Stimulated activated CD4-positive, alpha-beta T cell treated with anti-CD3 and anti-CD28 coated beads, TNF-alpha, amount 100 ng/mL, for 1 hour (primary cell): ENCODE measurements at places on chromosomes 7 and 10.

- no peak for DNase-seq
These were observed 318.9 kb downstream of the IPMK start for GRCh38 chr10:57948796-57949195.

DNA sequence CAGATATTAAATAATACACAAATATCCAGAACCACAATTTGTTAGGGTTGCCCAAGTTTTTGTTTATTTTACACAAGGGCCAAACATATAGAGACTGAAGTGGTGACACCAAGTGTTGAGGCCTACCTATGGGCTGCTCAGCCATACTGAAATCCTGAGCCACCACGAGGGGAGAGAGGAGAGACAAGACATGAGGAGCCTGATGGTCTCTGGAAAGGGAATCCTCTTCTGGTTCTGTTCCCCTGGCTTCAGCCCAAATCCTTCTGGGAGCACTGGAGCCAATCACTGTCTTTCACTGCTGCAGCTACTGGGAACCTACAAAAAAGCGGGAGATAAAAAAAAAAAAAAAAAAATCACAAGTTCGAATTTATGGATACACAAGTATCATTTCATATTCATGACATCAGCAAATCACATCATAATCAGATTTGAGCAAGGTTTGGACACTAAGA, 1.9 kb downstream of the SKIDA1 start:
- DNase-seq = no peak

DNA sequence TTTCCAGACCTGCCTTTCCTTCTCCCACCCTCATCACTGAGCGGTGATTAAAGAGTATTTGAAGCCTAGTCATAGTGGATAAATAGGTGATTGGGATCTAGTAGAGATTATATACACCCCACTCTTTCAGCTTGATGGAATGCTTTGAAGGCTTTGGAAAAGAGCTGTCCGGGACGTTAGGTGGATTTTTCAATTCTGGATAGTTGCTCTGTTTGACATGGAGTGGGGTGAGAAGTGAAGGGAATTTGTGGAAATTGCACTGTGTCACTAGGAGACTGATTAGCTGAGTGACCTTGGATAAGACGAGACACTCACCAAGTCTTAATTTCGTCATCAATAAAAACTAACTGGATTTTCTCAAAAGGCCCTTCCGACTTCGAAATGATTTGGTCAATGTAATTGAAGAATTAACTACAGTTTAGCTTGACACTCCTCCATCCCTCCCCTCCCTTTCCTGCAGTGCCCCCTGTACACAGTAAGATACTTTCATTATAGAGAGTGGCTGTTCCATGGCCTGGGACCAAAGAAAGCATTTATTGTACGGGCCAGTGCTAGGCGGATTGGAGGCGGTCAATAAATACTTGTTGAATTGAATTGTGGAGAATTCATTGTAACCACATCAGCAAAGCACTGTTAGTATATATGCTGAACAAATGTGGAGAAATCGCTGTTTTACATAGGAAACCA, 962 bp downstream of the ZKSCAN1 start:
- DNase-seq = no peak

- no peak for DNase-seq
These were observed 17.2 kb upstream of the STRIP2 start for GRCh38 chr7:129417073-129417472.

GRCh38 chr10:11489591-11489990, 121.9 kb downstream of the USP6NL start:
- no peak for DNase-seq

GRCh38 chr10:70903262-70903921, 15.0 kb upstream of the PCBD1 start:
- no peak for DNase-seq

DNA sequence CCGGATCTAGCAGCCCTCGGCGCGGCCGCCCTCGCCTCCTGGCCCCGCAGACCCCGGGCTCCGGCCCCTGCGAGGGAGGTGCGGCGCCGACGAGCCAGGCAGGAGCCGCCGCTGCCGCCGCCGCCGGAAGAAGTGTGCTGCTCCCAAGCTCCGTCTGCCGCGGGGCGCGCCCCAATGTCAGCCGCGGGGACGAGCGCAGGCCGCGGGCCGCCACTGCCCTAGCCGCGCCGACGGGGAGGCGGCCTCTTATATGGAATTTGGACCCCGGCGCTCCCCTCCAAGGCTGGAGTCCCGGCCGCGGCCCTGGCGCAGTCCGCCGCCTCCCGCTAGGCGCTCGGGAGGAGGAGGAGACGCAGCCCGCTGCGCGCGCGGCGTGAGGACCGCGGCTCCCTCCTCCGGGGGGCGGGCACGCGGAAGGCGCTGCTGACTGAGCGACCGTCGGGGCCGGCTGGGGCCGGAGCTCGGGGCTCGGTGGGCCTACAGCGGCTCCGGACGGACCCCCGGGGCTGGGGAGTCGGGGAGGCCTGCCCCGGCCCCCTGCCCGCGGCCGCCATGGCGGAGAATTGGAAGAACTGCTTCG, at the start of gene TRIM8:
TSS of gene TRIM8 (plus strand) at position 414 of the 580 bp plus-strand sequence. CDS start at position 553, 139 bp downstream.
- no peak for DNase-seq

GRCh38 chr7:2249744-2250323, 7.8 kb downstream of the NUDT1 start:
- DNase-seq = no peak

DNA sequence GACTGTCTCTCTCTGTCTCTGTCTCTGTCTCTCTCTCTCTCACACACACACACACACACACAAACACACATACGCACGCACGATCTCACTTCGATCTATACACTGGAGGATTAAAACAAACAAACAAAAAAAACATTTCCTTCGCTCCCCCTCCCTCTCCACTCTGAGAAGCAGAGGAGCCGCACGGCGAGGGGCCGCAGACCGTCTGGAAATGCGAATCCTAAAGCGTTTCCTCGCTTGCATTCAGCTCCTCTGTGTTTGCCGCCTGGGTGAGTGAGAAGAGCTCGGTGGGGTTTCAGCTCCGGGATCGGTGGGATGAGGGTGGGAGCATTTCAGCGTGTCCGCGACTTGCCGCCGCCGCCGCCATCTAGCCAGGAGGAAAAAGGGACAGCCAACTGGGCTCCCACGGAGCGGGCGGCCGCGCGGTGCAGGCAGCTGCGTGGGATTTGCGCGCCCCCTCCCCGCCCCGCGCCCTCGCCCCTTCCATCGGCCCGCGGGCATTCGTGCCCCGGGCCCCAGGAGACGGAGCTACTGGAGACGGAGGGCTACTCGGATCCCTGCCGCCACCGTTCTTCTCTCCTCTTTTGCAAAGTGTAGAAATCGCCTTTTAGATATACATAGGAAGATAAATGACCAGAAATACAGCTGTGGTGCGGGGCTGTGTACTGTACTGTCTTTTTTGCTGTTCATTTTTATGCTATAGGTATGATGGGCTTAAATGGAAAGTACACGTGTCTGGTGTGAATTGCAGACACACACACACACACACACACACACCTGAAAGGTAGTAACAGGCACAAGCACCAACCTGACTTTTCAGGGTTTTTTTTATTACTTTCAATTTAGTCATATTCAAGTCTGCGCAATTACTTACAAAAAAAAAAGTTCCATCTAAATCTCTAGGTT, 581 bp downstream of the PTPRZ1 start:
- no peak for DNase-seq

GRCh38 chr7:123615344-123615743, 13.7 kb downstream of the ASB15 start:
- DNase-seq = no peak

DNA sequence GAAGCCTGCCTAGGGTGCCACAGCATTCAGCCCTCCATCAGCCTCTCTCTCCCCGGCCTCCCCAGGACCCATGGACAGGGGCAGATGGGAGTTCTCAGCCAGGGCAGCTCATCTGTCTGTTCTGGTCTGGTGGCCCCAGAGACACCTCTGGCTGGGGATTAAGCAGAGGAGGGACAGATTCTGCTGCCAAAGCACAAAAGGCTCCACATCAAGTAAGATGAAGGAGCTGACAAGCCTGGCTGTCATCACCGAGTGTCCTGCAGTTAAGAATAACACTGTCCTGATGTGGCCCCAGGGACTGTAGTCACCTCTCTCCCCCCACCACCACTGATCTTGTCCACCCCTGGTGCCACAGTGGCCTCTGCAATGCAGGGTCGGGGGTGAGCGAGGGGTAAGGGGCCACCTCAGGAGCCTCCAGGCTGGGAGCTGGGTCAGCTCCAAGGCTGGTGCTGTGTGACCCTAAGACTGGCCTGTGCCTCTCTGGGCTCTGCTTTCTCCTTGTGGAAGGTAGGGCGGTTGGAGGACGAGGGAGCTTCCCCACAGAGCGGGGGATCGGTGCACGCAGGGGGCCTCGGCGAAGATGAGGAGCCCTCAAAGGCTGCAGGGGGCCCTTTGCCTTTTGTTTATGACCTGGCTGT, 18.7 kb downstream of the C10orf105 start:
- DNase-seq = no peak

DNA sequence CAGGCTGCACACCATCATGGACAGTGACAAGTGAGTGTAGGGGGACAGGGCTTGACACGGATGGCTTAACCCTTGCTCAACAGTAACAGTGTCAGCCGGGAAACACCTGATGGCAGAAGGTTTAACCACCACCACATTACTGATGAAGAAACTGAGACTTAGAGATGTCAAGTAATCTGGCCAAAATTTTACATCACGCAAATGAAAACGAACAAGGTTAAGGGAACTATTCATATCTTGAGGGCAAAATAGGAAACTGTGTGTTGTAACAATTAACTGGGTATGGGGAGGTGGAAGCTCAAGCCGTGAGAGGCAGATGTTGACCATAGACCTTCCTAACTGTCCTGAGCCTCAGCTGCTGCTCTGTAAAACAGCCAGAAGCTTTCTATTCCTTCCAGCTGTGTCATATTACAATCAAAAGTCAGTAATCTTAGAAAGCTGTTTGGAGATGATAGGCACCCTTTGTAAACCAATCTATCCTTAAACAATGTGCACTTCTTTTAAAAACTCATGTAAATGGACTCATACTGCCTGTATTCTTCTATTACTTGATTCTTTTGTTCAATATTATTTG, 68.4 kb downstream of the ABCC2 start:
- DNase-seq = no peak

DNA sequence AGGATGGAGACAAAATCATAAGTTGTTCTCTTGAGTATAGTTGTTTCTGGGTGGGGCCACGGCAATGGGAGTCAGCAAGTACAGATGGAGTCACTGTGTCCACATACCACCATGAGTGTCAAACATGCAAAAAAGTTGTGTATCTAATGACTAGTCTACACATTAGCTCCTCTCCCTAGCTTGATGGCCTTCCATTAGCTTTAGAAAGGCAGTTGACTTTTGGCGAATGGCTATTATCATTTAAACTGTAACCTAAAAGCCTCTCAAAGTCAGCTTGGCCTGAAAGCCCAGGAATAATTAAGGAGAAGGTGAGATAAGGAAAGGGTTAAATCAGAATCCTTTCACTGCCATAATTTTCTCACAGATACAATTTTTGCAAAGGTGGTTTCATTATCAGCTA, 95.5 kb upstream of the MEOX2 start:
- no peak for DNase-seq

DNA sequence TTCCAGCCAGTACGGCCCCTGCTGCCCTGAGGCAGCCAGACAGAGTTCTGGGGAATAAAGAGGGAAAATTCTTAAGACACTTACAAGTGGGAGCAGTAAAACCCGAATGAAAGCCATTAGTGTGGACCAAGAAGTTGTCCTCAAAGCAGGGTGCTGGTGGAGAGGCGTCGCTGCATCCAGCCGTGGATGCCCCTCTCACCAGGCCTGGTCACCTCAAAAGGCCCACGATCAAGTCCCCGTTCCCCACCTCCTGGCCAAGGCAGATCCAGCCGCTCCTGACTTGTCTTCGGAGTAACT, 656 bp downstream of the VSTM4 start:
- no peak for DNase-seq

GRCh38 chr10:107002068-107002467, 162.4 kb downstream of the SORCS1 start:
- no peak for DNase-seq

DNA sequence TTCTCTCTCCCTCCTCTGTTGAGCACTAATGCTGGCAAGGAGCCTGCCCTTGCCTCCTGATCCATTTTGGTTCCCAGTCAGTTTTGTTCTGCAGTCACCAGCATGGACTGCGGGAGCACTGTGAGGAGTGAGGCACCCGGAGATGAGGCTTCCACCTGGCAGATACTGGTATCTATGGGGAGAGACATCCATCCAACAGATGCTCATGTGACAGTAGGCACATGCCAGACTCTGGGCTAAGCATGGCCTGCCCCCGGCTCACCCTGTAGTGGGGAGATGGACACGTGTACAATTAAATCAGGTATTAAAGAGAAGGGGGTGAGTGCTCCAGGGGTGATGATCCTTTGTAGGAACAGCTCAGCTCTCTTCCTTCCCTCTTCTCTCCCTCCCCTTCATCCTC, 74.0 kb upstream of the PODXL start:
- DNase-seq = no peak

DNA sequence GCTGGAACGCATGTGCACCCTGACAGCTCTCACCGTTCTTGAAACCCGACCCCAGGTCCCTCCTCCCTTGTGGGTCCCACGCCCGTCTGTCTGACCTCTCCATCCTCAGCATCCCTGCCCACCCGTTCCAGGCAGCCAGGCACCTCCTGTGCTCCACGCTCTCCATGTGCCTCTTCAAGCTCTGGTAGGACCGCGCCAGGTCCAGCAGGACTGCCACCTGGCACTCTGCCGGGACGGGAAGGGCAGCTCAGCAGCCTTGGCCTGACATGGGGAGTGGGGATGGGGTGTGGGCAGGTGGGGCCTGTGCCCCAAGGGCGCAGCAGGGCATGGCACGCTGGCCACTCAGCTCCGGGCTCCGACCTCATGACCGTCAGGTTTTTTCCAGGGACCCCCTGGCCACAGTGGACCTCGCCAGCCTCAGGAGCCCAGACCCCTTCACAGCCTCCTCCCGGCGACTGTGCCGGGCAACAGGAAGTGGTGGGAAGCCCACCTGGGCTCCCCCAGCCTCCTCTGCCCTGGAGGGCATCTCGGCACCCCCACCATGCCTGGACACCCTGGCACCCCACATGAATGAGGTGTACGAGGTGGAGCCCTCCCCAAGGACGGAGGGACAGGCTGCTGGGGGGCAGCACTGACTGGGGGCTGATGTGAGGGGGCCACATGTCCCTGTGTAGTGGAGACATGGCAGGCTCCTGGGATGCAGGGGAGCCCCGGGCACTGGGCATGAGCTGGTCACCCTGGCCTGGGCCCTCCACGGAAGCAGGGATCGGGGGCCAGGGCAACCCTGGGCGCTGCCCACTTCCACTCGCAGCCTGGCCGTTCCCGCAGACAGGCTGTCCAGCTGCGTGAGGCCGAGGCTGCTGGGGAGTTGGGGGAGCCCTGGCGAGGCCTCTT, 25.1 kb upstream of the NKX6-2 start:
- DNase-seq = no peak

GRCh38 chr7:88256906-88257305, 37.1 kb upstream of the SRI start:
- no peak for DNase-seq

GRCh38 chr10:55820478-55820877, 540.6 kb downstream of the ZWINT start:
- DNase-seq = no peak

- DNase-seq = no peak
These were observed 73.1 kb downstream of the LANCL2 start for GRCh38 chr7:55438085-55438756.
